ENCODE measurements at places on chromosomes 5 and 9.

- no peak for DNase-seq
Observed at GRCh38 chr9:109969573-109970237, 189.7 kb downstream of the PALM2AKAP2 start.

DNA sequence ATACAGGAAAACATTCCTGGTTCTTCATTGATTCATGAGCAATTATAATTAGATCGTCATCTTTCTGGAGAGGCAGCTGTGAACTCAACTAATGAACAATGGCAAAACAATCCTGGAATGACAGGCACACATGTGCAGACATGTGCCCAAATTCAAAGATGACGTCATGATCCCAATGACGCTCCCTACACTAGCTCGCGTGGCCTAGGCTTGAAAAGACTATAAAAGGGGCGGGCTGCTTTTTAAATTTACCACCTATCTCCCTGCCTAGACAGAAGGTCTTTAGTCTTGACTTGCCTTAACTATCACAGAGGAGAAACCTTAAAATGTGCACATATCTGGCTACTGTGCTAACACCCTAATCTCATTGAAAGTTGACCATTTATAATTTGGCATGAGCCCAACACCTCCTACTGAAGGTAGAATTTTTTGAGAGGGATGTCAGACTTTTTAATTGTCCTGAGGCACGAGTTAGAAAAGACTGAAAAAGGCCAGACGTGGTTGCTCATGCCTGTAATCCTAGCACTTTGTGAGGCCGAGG is 88.2 kb downstream of the PRRT1B start:
- no peak for DNase-seq

DNA sequence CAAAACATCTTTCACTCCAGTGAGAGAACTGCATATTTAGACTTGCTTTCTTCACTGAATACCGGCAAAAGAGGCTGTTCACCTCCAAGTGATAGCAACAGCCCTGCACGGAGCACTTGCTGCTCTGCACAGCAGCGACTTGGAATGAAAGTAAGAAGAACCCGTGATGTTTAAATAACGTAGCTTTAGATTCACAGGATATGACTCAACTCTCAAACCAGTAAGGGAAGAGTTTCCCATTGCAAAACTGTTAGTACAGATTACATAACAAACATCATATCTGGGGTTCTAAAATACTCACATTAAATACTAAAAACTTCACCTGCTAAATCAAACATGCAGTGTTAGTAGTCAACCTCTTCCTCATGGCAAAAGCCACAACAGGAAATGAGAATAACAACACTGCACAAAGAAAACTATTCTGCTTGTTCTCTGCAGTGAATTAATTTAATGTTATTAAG is 203.4 kb downstream of the MCTP1 start:
- DNase-seq, result no peak

- DNase-seq, result no peak
Observed at GRCh38 chr5:87069974-87070608, 197.6 kb upstream of the RASA1 start.

- peak; percentile 35 for DNase-seq
Observed at GRCh38 chr9:97307091-97307490, 368 bp upstream of the CCDC180 start.

- DNase-seq, result no peak
Observed at GRCh38 chr9:123362856-123363255, 6.9 kb downstream of the CRB2 start.

- DNase-seq, result no peak
Observed at GRCh38 chr9:106779796-106780195, 83.2 kb upstream of the ZNF462 start.

DNA sequence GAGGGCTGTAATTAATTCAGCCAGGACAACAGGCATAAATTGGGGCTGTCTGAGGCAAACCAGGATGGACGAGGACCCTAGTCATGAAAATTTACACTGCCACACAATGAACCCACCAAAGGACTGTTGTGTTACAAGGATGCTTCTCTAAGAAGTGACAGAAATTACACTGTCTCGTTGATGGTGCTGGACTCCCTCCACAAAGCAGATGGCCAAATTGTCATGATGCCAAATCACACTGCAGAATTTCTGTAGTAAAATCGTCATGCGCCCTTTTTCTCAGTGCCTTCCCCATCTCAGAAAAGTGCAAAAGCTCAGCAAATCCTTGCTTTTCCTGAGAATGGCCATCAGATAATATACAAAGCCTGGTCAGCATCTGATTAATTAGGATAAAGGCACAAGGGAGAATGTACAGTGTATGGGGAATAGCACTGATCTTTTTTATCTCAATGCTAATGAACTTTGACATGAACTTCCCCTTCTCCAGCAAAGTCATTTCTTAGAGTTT is 545.8 kb downstream of the CSNK1G3 start:
- no peak for DNase-seq

GRCh38 chr9:88197016-88197415 is 58.7 kb upstream of the SPATA31C2 start:
- no peak for DNase-seq

DNA sequence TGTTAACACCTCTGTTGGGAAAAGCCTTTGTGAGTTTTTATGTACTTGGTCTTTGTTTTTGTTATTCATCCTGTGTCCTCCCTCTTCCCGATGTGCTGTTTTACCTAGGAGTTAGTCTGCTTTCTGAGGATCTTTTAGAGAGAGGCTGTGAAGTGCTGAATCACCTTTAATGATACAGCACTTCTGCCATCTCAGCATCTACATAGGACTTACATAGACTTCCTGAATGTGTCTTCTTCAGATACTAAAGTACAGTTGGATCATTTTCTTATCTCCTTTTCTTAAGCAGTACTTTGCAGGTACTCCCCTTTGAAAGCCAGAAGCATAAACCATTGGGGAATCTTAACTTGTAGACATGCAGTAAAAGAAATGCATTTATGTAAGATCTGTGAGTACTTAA is 31.5 kb downstream of the OTULIN start:
- DNase-seq, result no peak

DNA sequence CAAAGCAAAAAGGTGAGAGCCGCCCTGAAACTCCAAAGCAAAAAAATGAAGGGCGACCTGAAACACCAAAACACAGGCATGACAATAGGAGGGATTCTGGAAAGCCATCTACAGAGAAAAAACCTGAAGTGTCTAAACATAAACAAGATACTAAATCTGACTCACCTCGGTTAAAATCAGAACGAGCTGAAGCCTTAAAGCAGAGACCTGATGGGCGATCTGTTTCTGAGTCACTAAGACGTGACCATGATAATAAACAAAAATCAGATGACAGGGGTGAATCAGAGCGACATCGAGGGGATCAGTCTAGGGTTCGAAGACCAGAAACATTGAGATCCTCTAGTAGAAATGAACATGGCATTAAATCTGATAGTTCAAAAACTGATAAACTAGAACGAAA is 108.8 kb downstream of the NIPBL start:
- no peak for DNase-seq

- DNase-seq, result no peak
Observed at GRCh38 chr9:83969602-83970001, 10.4 kb downstream of the HNRNPK start.

GRCh38 chr9:130640681-130641080 is 23.7 kb upstream of the PRDM12 start:
- DNase-seq, result no peak

DNA sequence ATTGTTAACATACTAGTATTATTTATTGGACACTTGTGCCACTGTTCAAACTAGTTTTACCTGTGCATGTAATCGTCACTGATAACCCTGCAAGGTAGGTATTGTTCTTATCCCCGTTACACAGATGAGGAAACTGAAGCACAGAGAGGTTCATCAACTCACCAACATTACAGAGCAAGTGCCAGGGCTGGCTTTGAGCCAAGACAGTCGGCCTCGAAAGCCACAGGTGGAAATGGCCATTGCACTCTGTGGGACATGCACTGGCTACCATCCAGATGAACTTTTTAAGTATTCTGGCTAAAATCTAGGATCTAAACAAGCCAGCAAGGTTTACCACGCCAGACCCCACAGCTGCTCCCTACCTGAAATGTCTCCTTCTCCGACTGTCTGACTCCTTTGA is 57.9 kb downstream of the TEX10 start:
- no peak for DNase-seq

DNA sequence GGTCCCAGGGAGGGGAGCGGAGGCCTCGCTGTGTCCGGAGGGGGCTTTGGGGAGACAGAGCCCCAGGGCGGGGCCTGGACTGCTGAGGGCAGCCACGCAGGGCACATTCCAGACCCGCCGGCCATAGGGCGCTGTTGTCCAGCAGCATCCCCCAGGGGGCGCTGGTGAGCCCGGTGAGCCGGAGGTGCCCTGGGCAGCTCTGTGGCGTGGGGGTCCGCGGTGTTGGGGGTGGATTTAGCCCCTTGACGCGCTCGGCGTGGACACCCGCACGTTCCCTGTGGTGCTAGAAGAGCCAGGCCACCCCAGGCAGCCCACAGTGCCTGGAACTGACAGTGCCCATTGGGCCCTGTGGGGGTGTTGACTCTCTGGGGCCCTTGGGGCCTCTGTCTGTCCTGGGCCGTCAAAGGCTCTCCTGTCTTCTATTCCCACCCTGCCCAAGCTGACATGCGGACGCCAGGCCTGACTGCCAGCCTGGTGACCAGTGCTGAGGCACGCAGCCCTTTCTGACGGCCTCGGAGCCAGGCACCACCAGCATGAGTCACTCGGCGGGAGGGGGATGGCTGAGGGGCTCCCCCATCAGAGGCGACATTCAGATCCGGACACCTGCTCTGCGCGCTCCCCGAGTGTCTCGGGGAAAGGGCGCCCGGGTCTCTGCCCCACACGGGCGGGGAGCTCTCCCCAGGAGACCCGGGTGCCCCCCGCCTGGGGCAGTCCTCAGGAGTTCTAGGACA is 23.9 kb downstream of the TPPP start:
- DNase-seq, result no peak

GRCh38 chr9:77495834-77496671 is 152.1 kb downstream of the GNA14 start:
- no peak for DNase-seq

- DNase-seq, result peak; percentile 9
Observed at GRCh38 chr5:154829589-154830218, 20.7 kb downstream of the FAXDC2 start.

GRCh38 chr9:129125478-129125877 is 14.3 kb downstream of the PTPA start:
- DNase-seq, result no peak

All from stimulated activated CD8-positive, alpha-beta memory T cell treated with anti-CD3 and anti-CD28 coated beads, Interleukin-2, amount 100 ng/mL, for 48 hours (primary cell).